ENCODE measurements at places on chromosomes 6 and 20.
A peak's percentile ranks its signal among the peaks of the same experiment; 100 is the strongest.

DNA sequence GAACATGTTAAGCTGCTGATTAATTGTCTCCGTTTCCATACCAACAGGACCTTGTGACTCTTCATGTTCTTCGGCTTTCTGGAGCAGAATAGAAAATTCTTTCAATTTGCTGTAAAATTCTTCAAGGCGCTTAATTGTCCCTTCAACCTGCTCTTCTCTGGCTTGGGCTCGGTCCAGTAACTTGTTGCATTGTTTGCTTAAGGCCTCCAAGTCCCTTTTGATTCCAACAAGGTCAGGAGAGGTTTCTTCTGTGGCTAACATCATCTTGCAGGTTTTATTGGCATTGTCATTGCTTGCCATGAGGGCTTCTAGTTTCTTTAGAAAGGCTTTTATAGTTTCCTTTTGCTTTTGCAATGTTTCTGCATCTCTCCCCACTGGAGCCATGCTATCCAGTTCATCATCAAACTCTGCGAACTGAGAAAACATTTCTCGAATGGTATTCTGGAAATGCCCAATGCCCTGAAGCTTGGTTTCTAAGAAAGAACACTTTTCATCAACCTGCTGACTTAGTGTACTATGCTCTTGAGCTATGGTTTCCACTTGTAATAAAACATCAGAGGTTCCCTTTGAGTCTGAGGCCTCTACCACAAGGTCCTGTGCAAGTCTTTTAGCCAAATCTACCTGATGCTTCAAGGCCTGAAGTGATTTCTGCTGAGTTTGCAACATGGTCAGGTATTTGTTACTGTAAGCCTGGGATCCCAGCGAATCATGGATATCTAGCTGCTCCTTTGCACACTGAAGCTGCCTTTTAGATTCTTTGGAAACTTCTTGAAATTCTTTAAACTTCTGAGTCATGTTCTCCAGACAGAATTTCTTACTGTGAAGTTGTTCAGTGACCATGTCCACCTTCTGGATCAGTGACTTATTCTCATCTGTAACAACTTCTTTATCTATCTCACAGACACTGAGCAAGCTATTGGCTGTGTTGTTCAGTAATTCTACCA lies 90.2 kb downstream of the DST start:
- no peak for DNase-seq

DNA sequence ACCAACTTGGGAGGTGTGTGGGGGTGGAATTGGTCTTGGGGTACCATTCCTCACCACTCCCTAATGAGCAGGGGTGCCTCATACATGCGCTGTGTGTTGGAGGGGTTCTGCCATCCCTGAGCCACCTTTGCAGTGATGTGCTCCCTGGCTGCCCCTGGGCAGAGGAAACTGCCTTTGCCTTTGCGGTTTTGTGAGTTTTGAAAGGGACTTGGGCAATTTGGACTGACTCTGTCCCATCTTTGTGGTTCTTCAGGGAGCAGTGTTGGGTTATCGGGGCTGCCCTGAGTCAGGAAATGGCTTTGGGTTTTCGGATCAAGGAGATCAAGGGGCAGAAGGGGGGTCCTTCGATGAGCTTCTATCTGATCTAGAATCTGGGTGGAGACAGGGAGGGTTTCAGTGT lies 3.9 kb upstream of the PHACTR3 start:
- DNase-seq, result no peak

- DNase-seq, result no peak
Observed at GRCh38 chr6:78483553-78484197, 383.7 kb upstream of the IRAK1BP1 start.

DNA sequence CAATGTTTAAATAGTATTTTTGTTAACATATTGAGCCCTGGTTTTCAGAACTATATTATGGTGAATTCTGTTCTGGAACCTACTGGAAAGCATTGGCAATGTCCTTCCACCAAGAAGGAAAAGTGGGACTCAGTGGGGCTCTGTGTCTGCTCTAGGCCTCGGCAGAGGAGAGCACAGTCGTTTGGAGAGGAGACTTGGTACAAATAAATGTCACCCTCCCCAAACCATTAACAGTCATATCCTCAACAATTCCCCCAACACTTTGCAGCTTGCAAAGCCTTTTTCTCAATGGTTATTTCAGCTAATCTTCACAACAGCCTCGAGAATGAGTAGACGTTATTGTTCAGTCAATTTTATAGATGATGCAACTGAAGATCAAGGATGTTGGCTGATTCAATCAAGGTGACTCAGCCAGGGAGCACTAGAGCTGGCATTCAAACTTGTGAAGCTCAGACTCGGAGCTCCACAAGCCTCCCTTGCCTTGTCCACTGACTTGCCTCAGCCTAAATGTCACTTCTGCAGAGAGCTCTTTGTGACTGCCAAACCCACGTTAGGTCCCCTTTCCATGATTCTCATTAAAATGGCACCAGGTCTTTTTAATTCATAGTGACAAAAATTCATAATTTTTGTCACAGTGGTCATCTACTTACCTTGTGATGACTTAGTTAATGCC lies 60.6 kb downstream of the TOX2 start:
- DNase-seq, result no peak

GRCh38 chr6:165986311-165986913 lies 181.2 kb downstream of the TBXT start:
- no peak for DNase-seq

DNA sequence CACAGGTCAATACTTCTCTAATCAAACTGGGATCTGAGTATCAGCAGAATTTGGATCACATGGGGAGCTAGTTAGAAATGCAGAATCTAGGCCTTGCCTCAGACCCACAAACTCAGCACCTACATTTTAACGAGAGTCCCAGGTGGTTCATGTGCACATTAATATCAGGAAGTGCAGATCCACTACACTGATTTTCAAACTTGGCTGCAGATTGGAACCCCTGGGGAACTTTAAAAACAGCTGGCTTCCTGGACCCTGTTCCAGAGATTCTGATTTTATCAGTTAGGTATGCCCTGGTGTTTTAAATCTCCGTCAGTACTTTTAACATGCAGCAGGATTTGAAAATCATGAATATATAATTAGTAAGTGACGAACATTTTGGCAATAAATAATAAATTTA lies 1.9 kb upstream of the CST8 start:
- DNase-seq, result no peak

DNA sequence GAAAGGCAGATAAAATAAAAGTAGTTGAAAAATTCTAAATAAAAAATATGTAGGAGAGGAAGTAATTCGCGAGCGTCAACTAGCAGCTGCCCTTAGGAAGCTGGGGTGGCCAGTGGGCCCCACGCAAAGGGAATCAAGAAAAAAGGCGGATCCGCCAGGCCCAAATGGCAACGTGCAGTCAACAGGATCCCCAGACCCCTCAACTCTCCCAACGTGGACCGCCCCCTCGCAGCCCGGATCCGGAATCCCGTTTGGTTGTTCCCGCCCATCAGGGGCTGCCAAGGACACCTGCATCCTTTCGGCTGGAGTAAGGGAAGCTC lies 296 bp downstream of the DZANK1 start:
- peak; percentile 82 for DNase-seq

DNA sequence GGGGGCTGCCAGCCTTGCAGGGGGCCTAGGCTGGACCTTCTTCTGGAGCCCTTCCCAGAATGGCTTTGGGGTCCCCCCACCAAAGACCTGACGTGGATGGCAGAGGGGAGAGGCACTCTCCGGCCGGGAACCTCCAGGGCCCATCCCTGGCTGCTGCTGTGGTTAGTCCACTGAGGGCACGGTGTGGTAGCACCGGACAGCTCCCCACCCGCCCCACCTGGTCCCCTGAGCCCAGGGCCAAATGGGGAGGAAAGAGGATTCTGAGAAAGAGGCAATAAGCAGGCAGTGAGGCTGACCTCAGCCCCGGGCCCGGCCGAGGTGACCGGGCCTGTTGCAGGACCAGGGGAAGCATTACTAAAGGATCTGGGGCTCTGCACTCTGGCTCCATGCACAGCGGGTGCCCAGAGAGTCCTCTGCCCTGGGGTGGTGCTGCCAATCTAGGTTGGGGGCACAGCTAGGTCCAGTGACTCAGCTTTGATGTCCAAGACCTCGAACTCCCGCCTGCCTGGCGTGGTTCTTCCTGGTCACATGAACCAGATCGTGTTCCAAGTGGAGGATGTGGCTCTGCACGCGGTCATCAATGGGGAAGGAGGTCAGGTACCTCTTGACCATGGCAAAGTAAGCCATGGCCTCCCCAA lies 2.2 kb downstream of the CENPB start:
- DNase-seq, result no peak

DNA sequence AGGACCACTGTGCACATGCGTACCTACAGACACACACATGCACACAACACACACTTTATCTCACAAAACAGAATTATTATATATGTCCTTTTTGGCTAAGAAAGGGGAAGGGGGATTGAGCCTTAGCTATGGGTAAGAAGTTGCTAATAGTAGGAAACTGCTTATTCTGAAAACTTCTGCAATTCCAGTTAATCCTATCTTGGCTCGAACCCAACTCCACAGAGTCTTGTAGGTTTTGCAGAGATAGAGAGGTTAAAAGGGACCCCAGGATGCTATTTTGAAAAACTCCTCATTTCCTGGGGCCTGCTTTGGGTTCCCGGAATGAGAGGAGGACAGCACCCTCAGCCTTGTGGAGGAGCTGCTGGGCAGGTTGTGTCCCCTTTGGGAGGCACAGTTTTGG lies 233.8 kb downstream of the CLIC5 start:
- DNase-seq, result no peak

GRCh38 chr6:10847684-10848083 lies 9.3 kb upstream of the MAK start:
- no peak for DNase-seq

DNA sequence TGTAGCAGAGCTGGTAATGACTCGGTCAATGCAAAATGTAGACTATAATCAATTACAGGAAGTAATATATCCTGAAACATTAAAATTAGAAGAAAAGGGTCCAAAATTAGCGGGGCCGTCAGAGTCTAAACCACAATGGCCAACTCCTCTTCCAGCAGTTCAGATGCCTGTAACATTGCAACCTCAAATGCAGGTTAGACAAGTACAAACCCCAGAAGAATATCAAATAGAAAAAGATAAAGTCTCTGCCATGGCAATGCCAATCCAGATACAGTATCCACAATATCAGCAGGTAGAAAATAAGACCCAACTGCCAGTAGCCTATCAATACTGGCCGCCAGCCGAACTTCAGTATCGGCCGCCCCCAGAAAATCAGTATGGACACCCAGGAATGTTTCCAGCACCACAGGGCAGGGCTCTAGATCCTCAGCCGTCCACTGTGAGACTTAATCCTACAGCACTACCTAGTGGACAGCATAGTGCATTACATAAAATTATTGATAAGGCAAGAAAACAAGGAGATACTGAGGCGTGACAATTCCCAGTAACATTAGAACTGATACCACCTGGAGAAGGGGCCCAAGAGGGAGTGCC lies 158.4 kb downstream of the GPX5 start:
- DNase-seq, result no peak

DNA sequence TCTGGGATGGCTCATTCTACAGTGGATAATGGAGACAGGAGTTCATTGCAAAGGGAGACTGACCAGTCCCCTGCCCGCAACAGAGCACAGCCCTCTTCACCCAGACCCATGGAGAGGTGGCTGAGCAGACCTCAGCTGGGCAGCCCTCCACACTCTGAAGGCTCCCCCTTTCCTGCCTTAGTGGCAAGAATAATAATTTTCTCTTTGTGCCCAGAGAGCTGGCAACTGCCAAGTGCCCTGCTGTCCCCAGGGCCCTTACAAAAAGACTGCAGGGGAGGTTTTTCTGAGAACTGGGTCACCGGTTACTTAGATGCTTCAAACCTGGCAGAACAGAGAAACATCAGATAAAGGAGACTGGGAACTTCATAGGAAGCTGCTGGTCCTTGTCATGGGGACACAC lies 35.4 kb upstream of the ZNFX1 start:
- no peak for DNase-seq

DNA sequence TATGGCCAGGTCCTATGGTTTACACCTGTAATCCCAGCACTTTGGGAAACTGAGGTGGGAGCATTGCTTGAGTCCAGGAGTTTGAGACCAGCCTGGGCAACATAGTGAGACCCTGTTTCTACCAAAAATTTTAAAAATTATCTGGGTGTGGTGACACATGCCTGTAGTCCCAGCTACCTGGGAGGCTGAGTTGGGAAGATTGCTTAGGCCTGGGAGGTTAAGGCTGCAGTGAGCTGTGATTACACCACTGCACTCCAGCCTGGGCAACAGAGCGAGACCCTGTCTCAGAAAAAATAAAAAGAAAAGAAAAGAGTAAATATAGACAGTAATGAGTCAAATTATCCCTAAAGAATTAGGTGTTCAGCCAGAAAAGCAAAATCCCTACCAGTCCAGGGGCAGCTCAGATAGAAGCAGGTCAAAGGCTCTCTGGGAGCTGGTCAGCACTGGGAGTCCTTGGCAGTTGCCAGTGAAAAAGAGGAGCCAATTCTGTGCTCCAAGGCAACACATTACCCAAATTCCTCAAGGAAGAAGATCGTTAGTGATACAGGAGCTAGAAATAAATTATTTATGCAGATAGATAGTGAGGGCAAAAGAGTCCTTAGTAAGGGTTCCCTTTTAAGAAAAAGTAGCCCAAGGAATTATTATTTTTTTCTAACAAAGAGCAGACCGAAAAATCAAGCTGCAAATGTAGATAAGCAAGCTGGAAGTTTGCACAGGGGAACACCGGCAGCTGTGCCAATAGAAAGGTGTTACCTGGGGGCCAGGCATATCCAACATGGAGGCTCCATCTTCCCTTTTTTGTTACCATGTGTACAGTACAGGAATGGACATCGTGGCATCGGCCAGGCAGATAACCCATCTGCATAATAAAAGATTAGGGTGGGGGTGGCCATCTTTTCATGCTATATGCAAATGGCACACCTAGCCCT lies 31.4 kb upstream of the SEC63 start:
- no peak for DNase-seq

DNA sequence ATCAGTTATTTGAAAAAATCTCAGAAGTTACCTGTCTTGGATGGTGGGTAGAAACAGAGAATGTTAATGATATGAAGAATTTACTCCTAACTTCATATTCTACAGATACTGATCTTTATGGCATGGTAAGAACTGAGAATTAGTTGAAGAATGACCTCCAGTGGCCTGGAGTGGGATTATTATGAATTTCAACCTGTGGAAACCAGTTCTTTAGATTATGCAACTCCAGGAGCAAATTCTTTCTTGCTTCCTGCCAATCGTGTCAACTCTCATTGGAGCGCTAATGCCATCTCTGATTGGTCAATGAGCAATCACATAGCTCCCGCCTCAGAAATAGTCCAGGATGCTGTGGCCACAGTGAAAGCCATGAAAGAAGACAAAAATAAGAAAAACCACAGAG lies 40.6 kb downstream of the LYRM2 start:
- DNase-seq, result no peak

DNA sequence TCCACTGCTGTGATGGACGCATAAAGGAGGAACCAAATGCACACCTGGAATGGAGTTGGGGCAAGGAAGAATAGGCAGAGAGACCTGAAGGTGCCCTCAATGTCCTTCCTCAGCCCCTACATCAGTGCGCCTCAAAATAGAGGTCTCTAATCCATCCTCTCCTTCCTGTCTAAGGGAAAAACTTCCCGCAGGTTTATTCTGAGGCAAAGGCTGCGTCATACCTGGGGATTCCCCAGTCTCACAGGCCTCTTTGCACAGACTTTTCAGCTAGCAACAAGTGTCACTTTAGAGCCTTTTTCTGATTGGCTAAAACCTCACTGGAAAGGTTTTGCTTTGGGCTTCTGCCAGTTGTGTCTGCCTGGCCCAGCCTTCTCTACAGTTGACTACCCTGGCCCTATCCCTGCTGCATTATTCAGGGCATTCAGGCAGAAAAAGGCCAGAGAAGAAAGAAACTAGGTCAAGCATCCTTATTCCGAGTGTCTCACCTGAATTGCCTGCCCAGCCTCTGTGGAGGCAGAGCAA lies 1.8 kb upstream of the HLA-DQB1 start:
- no peak for DNase-seq
